ENCODE measurements at places on chromosomes 4 and X. TPM values are rescaled to one million over a fixed set of nuclear protein-coding genes. Genes with fewer than 3 reads are reported as not detected.

The NXF3 gene
- not detected for total RNA-seq

The FAAH2 gene
- total RNA-seq = not detected

The STPG2 gene
- total RNA-seq = not detected

The SLC10A4 gene
- not detected for total RNA-seq

The NAA11 gene
- not detected for total RNA-seq

The CLTRN gene
- total RNA-seq = not detected

The MAGEA9 gene
- not detected for total RNA-seq

The PDLIM3 gene
- 7.9 TPM for total RNA-seq

The AREG gene
- total RNA-seq = 10.0 TPM

The SHOX gene
- not detected for total RNA-seq

The SPANXA2 gene
- total RNA-seq = not detected

The S100G gene
- total RNA-seq = not detected

The PDGFC gene
- total RNA-seq = 37.5 TPM

The ADAM29 gene
- total RNA-seq = not detected

The LRP2BP gene
- total RNA-seq = 0.34 TPM

The MAGEA9B gene
- not detected for total RNA-seq

The CT83 gene
- total RNA-seq = not detected

The ODAPH gene
- not detected for total RNA-seq

The ETDB gene
- not detected for total RNA-seq

The ABCE1 gene
- total RNA-seq = 125 TPM

The GYG2 gene
- total RNA-seq = 5.9 TPM

The NMU gene
- 3.5 TPM for total RNA-seq

The FAM114A1 gene
- total RNA-seq = 243 TPM

The TMPRSS11B gene
- not detected for total RNA-seq

The OCIAD1 gene
- total RNA-seq = 96.8 TPM

The C1QTNF7 gene
- 1.2 TPM for total RNA-seq

The CC2D2A gene
- 25.9 TPM for total RNA-seq

The MAGEB1 gene
- total RNA-seq = not detected

The SGMS2 gene
- total RNA-seq = 43.1 TPM

The CXCL1 gene
- 7.3 TPM for total RNA-seq

The CT45A1 gene
- total RNA-seq = not detected

The STATH gene
- not detected for total RNA-seq

The MID1 gene
- 14.6 TPM for total RNA-seq

The PAGE4 gene
- total RNA-seq = not detected

The CFP gene
- under 0.01 TPM for total RNA-seq

The RRH gene
- total RNA-seq = not detected

The CYBB gene
- not detected for total RNA-seq

The CACNA1F gene
- not detected for total RNA-seq

The ASB11 gene
- not detected for total RNA-seq

The SULT1B1 gene
- total RNA-seq = 1.0 TPM

Measured in bronchus fibroblast of lung (primary cell).